ENCODE measurements at places on chromosomes 11 and 22.

GRCh38 chr11:134599299-134599771 lies 187.3 kb upstream of the B3GAT1 start:
- DNase-seq, result no peak

- no peak for DNase-seq
Measured at GRCh38 chr11:70183483-70184176, 19.5 kb upstream of the FADD start.

- no peak for DNase-seq
Measured at GRCh38 chr11:115920092-115920461, 415.9 kb upstream of the CADM1 start.

DNA sequence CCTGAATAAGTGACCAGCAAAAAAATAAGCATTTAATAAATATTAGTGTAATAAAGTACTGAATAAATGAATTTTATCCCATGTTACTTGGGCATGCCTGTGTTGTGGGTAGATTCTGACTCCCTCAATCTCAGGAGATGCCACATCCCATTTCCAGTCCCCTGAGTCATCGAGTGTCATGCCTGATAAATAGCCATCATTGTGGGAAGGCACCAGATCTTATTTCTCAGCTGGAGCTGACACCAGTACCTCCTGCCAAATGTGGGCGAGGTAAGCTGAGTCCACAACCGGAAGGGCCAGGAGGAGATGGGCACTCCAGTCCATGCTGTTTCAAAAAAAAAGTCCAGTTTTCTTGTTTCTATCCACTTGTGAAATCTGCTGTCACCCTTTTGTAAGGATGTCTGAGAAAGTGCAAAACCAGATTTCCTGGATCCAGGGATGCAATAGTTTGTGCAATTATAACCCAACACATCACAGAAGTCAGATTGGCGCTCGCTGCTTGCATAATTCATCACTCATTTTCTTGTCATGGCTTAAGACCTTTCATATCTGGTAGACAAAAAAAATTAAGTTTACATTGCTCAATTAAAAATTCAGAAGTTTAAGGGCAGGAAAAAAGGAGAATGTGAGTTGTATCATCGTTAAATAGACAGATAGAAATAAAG lies 311.6 kb downstream of the MIAT start:
- DNase-seq, result no peak

DNA sequence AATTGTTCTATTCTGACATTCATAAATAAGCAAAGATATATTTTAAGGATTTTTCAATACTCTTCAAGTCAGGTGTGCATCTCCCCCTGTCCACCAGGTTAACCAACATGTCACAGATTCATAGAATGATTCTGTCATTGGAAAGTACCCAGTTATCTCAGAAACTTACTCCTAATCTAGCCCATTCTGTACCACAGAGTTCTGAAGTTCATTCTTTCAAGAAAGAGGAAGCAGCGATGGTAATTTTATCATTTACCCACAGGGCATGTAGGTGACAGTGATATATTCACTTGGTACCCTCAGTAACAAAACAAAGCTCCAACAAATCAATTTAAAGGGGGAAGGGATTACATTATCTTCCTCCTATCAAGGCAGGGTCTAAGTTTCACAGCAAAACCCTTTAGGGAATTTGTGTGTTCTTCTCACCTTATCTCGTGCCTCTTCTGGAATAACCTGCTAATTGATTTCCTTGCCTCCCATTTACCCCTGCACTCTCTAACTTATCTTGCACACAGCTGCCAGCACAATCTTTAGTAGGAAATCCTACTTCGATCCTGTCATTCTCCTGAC lies 19.0 kb upstream of the MPPED2 start:
- no peak for DNase-seq

DNA sequence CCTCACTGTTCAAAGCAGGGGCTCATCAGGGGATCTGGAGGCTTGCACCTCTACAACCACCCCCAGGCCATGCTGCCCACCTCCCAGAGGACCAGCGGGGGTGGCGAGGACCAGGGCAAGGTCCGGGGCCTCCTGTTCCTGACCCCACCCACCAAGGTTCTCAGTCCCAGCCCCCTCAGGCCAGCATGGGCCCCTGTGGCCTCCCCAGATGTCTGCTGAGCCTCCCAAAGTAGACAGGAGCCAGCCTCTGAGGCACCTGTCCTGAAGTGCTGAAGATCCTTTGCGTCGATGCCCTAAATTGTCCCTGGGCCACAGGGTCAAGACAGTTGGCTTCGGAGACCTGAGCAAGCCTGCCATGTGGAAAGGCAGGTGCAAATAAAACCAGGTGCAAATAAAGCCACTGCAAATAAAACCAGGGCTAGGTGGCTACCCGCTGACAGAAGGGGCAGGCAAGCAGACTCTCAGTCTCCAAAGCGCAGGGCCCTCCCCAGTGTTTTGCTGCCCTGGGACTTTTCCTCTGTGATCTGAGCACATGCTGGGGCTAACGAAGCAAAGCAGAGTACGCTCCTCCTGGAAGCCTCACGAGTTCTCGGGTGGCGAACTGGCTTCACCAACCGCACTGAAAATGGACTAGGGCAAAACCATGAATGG lies 22.4 kb upstream of the ARFGAP3 start:
- no peak for DNase-seq

DNA sequence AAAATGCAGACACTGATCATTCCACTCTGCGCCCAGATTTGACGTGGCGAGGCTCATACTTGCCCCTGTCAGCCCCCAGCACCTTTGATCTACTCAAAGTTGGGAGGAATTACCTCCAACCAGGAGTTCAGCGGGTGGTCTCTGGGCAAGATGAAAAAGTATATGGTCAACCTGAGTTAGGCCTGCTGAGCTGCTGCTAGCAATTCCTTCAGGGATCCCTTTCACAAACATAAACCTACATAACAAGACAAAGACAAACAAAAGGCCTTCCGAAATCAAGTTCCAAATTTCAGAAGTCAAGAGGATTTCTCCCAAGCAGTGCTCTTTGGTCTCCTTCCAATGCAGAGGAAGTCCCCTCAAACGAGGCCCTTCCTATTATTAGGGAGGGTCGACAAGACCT lies 20.8 kb downstream of the CLDN5 start:
- no peak for DNase-seq

GRCh38 chr11:62680825-62681240 lies 2.0 kb upstream of the UBXN1 start:
- DNase-seq, result no peak

DNA sequence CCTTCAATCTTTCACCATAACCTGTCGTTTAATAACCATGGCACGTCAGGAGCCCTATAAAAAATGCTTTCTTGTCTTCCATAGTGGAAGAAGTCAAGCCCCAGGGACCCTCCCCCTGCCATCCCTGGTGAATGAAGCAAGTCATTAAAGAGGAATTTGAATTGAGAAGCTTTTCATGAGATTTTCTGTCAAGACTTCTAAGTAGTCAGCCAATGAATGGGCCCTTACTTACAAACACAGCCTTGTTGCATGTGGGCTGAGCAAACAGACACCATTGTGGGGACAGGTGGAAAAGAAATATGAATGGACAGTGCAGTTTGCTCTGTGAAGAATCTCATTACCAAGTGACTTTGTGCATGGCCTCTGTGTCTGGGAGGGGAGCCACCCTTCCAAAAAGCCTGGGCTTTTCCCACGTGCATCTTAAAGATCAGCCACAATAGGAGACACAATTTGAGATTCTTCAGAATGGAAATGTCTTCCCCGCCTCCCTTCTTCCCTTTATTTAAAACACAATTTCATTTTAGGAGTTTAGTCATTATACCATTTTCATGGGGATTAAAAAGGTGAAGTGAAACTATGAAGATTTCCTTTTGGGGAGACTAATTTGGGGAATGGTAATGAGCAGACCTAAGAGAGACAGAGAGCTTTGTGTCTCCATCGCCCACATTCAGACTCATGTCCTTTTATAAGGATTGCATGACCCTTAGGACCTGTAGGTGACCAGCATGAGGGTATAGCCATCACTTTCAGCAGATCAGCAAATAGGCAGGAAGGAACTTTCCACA lies 152.0 kb downstream of the LRRC4C start:
- DNase-seq, result no peak

GRCh38 chr11:84981301-84981700 lies 645.8 kb downstream of the DLG2 start:
- no peak for DNase-seq

- DNase-seq, result no peak
Measured at GRCh38 chr11:73019449-73019848, 122.7 kb downstream of the FCHSD2 start.

DNA sequence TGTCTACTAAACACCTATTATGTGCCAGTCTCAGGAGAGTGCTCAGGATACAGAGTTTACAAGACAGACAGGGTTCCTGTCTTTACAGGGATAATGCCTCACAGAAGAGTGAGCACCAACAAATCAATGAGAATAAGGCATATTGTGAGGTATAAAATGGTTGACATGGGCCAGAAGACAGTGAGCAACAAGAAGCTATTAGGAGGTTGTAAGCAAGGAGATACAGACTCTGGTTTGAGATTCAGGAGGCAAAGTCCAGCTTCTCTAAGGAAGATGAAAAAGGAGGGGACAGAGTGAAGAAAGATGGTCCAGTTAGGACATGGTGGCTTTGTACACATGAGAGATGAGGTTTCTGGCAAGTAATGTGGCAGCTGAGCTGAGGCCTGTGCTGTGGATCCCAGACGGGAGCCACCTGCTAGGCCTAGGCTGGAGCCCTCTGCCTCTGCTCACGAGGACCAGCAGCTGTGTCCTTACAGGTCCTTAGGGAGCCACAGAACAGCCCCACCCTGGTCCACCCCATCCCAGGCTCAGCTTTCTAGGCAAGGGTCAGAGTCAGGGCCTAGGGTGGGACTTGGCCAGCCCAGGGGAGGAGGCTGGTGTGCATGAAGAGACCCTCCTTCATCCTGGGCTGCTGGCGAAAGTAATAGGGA lies 110.5 kb downstream of the ZNF280B start:
- no peak for DNase-seq

DNA sequence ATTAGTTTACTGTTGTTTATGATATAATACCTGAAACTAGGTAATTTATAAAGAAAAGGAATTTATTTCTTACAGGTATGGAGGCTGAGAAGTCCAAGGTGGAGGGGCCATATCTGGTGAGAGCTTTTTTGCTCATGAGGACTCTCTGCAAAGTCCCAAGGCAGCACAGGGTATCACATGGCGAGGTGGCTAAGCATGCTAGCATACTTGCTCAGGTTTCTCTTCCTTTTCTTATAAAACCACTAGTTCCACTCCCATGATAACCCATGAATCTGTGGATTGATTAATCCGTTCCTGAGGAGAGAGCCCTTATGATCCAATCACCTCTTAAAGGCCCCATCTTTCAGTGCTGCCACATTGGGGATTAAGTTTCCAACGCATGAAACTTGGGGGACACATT lies 82.7 kb downstream of the PHF21A start:
- no peak for DNase-seq

DNA sequence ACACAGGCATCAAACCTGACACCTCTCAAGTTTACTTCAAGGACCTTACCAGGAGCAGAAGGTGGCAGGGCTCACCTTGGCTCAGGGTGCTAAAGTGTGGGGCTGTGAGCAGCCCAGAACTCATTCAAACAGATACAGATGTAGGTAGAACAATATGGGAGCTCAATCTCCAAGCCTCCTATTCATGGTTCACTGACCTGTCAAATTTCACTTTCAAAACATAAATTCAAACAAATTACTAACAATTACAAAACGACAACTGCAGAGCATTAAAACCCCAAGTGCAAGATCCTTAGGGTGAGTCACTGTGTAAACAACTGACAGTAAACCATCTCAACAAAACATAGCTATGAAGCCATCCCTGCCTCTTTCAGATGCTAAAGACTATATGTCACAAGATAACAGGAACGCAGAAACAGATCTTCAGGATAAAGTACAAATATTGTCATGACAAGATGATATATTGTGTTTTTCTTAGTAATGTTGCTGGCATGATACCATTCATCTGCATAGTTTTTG lies 303.5 kb upstream of the ANO3 start:
- no peak for DNase-seq

- no peak for DNase-seq
Measured at GRCh38 chr22:25514436-25515180, 49.9 kb upstream of the GRK3 start.

GRCh38 chr11:35412285-35412684 lies 7.1 kb downstream of the SLC1A2 start:
- DNase-seq, result no peak

- DNase-seq, result no peak
Measured at GRCh38 chr11:65791719-65792213, 4.9 kb downstream of the OVOL1 start.

DNA sequence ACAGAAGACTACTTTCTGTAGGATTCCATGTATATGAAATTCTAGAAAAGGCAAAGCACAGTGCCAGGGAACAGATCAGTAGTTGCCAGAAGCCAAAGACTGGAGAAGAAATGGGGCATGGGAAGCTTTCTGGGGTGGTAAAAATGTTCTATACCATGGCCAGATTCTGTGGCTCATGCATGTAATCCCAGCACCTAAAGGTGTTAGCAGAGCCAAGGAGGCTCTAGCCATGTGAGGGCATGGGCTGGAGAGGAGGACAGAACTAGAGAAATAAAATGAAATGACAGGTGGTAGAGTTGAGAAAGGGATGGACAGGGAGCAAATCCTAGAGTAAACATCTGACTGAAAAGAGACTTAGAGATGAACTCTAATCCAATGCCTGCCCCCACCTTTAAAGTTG lies 26.9 kb upstream of the HMGXB4 start:
- DNase-seq, result no peak

DNA sequence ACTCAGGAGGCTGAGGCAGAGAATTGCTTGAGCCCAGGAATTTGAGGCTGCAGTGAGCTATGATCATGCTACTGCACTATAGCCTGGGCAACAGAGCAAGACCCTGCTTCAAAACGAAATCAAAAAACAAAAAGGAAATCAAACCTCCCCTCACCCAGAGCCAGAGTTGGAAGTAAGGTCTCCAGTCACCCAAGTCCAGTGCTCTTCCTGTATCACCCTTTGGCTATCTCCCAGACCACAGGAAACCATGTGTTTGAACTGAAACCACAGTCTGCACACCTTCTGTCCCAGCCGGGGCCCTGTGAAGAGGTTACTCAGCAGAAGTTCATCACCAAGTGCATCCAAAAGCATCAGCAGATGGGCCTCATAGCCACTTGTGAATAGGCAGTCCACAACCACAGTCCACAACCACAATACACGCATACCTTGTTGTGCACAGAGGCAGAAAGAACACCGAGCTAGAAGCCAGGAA lies 4.6 kb downstream of the MYH9 start:
- no peak for DNase-seq

GRCh38 chr11:69105461-69106030 lies 50.2 kb upstream of the SMIM38 start:
- no peak for DNase-seq

- no peak for DNase-seq
Measured at GRCh38 chr22:47837703-47838102, 1075.3 kb downstream of the TBC1D22A start.

- no peak for DNase-seq
Measured at GRCh38 chr22:35375526-35375925, 5.4 kb upstream of the HMOX1 start.

All from anterior cingulate cortex (tissue), 58 donors.